ENCODE measurements at places on chromosomes 4 and X.

GRCh38 chrX:11458170-11458569, 165.0 kb downstream of the AMELX start:
- no peak for DNase-seq

DNA sequence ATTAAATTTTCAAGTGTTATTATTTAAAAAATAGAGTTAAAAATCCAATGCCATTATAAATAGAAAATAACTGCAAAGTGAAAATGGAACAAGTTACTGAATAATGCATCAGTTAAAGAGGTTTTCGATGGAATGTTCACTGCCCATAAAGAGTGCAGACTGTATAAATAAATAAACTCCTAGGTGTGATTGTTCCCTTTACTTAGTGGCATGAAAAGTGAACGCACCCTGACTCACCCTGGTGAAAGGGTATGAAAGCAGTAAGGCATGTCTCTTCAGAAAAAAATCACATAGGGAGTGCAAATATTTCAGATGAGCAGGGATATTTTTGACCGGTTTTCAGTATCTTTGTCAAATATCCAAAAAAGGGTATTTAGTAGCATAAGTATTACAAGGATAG, 387.8 kb downstream of the DCAF12L2 start:
- no peak for DNase-seq

DNA sequence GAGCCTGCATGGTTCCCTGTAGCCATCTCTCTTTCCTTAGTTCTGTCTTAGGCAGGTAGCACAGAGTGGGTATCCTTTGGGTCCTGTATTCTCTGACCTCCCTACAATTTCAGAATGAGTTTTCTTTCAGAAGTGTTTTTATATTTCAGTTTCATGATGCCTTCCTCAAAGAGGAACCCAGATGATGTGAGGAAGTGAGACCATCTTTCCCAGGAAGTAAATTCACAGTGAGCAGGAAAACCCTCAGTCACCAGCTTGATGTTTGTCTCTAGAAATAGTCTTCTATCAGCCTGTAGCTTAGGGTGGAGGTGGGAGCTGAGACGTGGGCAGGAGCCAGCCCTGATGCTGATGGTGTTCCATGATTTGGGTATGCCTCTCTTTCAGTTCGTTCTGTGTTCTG, 16.9 kb downstream of the PLAC1 start:
- DNase-seq: no peak

GRCh38 chr4:150173982-150174398, 95.7 kb downstream of the DCLK2 start:
- DNase-seq: no peak

DNA sequence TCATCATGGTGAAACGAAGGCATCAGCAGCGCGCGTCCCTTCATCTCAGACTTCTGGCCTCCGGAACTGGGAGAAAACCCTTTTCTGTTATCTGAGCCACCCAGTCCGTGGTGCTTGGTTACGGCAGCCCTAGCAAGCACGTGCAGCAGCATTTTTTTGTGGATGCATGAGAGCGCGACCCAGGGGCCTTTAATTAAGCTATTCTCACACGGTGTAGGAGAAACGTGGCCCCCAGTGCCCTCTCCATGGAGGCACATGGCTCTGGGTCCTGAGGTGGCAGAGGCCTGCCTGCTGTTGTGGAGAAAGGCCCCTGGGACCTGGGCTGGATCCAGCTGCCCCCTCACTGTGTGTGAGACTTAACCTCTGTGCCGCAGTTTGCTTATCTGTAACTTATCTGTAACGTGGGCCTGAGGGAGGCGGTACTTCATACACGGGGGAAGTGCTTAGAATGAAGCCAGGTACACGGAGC, 9.5 kb downstream of the CLCN4 start:
- no peak for DNase-seq

DNA sequence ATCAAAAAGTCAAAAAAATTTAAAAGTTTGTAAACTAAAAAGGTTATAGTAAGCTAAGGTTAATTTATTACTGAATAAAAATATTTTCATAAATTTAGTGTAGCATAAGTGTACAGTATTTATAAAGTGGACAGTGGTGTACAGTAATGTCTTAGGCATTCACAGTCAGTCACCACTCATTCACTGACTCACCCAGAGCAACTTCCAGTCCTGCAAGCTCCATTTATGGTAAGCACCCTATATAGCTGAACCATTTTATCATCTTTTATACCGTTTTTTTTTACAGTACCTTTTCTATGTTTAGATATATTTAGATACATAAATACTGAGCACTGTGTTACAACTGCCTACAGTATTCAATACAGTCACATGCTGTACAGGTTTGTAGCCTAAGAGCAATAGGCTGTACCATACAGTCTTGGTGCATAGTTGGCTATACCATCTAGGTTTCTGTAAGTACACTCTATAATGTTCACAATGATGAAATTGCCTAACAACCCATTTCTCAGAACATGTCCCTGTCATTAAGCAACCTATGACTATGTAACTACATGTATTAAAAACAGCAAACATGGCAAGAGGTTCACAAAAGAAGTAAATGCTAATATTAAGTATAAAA, 18.6 kb downstream of the ACSL4 start:
- no peak for DNase-seq

- DNase-seq: no peak
Measured at GRCh38 chr4:7190691-7191545, 1.4 kb upstream of the SORCS2 start.

DNA sequence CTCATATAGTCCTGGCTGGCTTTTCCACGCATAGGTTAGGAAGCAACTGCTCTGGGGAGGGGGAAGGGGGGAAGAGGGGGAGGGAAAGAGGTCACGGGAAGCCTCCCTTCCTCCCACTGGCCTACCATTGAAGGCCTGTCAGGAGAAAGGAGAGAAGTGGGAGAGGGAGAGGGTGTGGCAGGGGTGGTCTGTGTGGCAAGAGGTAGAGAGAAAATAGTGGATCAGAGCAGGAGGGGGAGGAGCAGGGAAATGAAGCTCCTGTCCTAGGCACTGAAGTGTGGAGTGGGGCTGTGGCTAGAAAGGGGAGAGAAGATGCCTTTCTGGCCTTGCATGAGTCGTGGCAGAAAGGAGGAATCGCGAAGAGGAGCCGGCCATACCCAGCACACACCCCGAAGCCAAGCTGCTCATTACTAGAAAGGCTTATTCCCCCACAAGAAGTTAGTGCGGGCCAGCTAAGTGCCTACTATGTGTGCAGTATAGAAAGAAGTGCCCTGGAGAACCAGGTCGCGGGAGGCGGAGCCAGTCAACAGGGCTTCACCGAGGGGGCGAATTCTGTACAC, 1.1 kb upstream of the TMEM164 start:
- DNase-seq: no peak

DNA sequence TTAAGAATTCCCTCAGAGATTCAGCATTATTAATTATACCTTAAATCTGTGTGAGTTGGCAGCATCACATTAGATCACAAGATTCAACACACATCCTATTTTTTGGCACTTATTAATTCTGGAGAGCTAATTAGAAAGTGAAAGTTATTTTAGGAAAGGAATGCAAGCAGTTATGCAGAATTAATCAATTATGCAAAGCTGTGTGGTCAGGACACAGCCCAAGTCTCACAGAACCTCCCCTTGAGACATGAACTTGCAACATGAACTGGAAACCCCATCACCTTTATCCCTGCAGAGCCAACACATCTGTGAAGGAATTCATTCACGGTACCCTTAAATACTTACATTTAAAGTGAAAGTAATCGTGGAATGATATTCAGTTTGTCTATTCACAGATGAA, 80.5 kb downstream of the TSPAN5 start:
- DNase-seq: no peak

Data from NCI-H2081 (cell line).